HL-60 (cell line): ENCODE measurements at places on chromosomes 4 and X.
A peak's percentile ranks its signal among the peaks of the same experiment; 100 is the strongest.

DNA sequence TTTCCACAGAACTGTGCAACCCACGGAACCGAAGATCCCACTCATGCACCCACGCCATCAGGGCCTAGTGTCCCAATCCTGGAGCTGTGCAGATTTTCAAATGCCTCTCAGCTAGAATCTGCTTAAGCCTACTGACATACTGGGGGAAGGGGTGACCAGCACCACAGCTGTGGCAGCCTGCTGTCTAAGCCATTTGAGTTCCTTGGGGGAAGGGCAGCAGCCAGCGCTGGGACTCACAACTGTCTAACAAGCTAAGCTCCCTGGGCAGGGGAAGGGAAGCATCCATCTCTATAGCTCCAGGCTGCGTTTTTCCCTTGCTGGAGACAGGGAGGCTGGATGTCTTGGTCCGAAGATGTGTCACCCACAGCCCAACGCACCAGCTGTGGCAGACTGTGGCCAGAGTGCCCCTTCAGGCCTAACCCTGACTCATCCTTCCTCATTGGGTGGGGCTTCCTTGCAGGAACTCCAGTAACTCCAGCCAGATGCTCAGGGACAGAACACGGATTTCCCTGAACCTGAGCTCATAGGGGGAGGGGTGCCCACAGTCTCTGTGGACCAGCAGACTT lies 194.8 kb downstream of the CHRDL1 start:
- no peak for DNase-seq

- no peak for DNase-seq
Measured at GRCh38 chrX:150752124-150752523, 58.9 kb downstream of the MTMR1 start.

DNA sequence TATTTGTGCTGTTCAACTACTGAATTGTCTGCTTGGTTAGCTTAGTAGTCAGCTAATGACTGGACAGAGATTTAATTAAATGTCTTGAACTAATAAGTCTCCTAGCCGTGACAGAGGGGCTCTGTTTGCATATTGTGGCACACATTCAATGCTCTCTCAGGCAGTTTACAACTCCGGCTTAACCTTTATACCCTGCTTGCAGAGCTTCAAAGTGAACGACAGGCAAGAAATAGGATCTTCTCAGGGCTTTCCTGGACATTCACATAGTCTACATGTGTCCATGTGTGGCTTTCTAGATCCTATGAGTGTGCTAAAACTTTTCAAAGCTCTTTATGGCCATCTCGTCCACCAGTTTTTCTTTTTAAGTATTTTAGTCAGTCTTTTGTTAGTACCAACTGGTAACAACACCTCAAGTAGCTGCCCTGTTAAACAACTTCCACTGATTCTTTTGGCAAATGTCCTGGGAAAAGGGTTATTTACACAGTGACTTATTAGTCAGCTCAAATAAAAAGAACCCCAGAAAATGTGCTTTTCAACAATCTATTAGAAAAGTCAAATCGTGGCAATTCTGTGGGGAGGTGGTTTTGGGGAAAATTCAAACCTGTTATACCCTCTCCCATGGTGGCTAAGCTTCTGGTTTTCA lies 28.6 kb downstream of the OR13H1 start:
- DNase-seq: no peak

DNA sequence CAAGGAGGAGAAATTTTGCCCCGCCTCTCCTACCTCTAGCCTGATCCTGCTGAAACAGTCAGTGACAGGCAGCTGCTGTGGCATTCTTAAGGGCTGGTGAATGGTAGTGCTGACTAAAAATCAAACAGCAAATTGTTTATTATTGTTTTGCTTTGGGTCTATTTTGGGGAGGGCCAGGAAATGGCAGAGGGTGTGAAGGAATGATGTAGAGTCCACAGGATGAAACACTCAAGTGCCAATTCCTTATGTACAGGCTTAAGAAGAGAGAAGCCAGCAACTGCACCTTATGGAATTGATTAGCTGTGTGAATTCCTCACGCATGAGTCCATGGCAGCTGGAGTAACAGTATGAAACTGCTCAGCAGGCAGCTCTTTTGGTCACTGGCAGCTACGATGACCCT lies 39.7 kb downstream of the VEGFC start:
- DNase-seq: no peak

DNA sequence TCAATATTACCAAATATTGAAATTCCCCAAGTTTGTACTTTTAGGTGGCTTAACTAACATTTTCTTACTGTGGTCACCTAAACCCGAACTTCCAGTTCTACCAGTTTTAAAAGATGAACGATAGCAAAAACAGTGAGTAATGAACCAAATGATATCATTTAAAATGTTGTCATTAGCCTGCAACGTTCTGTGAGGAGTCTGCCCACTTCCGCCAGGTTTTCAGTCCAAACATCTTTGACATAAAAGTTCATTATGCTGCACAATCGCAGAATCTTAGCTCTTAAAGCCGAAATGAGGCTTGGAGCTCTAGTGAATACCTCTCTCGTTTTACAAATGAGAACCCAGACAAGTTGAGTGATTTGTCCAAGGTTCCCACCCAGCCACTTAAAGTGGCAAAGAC lies 762 bp downstream of the PIGA start:
- no peak for DNase-seq

- no peak for DNase-seq
Measured at GRCh38 chrX:48076343-48076742, 4.9 kb upstream of the ZNF630 start.

DNA sequence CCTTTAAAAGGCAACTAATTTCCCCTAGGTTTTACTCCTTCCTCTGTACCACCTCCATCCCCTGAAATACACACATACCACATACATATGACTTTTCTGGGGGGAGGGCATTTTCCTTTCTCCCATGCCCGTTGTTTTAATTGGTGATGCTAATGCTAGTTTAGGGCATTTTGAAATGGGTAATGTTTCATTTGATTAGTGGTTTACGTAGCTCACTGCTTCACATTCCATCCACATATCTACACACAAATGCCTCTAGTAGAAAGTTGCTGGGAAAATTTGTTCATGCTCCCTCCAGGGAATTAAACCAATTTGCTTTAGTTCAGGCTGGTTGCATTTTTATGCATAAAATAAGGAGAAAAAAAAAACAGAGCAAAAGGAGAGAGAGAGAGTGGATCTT lies 231.2 kb downstream of the FRAS1 start:
- DNase-seq: no peak

- no peak for DNase-seq
Measured at GRCh38 chr4:128163177-128164117, 102.3 kb downstream of the LARP1B start.

DNA sequence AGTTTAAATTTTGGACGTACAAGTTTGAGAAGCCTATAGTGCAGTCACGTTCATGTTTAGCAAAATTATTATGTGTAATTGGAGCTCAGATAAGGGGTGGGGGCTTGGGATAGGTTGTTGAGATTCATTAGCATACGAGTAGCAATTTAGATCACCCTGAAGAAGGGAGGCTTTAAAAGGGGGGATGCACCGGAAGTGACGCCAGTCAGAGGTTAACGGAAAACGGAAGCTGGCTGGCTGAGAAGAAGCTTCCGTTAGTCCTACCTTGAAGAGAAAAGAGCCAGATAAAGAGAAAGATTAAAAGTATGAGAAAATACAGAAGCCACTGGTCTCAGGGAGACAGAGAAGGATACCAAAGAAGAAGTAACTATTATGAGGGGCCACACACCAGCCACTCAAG lies 1.1 kb upstream of the NXT2 start:
- DNase-seq: peak; percentile 47

GRCh38 chrX:3520458-3520857 lies 174.0 kb upstream of the MXRA5 start:
- DNase-seq: no peak

DNA sequence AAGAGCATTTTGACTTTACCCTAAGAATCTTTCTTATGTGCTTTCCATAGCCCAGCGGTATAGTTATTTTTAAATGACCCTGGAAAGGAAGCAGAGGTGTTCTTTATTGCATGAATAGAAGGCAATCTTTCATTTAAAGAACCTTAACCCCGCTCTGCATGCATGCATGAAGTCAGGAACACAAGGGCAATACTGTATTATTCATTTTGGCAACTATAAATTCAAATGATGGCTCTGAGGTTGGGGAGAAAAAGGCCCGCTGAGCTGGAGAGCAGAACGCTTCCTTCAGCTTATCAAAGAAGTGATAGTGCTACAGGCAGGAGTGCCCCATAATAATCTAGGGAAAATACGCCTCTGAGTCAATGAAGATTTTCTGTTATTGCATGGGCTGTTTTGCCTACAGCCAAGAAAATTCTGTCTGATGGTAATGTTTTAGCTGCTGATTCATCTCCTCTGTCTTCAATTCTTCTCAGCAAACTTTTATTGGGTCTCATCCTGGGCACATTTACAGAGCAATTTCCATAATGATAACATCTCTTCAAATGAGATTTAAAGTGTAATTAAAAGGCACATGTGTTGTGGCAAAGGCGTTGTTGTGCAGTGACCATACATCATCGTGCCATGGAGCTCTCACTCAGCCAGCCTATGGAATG lies 452.2 kb upstream of the FTHL17 start:
- DNase-seq: no peak

DNA sequence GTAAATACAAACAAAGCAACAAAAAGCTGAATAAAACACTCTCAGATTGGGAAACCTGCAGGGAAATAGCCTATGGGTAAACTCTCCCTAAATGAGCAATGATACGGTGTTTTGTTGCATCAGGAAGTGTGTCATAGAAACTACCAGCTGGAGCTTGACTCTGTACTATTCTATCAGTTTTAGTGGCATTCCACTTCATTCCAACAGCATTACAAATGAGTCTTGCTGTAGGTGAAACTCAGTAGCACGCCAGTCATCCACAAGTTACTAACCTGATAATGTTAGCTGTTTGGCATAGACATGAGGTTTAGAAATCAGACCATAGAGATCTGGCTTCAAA lies 24.9 kb downstream of the FGFBP1 start:
- DNase-seq: no peak

- no peak for DNase-seq
Measured at GRCh38 chrX:81874807-81875206, 672.9 kb downstream of the SH3BGRL start.

DNA sequence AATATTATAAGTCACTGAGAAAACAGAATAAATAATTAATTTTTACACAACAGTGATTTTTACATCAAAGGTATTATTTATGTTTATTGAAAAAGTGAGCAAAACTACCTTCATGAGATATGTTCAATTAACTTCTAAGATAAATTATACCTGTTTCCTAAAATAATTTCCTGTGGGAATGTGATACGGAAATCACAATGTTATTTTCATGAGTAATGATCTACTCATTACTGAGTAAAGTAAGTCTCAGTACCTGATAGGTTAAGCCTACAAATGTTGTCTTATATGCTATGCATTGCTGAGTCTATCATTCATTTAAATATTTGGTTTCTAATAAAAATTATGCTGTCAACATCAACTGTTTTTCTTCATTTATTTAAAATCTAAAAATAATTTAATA lies 324.0 kb downstream of the STPG2 start:
- DNase-seq: no peak

GRCh38 chr4:186587416-186588018 lies 32.1 kb upstream of the MTNR1A start:
- DNase-seq: peak; percentile 41
